NCI-H460 (cell line): ENCODE measurements at places on chromosomes 12 and 14.

DNA sequence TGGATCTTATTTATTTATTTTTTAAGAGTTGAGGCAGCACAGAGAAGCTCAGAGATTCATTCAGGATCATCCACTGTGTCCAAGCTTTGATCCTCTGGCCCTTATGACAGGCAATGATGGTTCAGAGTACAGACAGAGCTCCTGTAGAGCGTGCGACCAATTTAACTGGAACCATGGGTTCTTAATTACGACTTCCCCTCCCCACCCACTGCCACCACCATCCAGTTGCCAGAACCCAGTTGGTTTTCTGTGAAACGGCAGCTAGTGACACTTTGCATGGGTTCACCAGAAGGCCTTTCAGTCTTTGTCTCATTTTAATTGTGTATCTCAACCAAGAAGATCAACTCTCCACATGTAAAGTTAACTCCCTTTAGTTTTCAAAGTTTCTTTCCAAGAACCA, 478.2 kb downstream of the ZFP36L1 start:
- no peak for DNase-seq

- DNase-seq, result no peak
Observed at GRCh38 chr12:22600181-22600580, 24.8 kb upstream of the ETNK1 start.

DNA sequence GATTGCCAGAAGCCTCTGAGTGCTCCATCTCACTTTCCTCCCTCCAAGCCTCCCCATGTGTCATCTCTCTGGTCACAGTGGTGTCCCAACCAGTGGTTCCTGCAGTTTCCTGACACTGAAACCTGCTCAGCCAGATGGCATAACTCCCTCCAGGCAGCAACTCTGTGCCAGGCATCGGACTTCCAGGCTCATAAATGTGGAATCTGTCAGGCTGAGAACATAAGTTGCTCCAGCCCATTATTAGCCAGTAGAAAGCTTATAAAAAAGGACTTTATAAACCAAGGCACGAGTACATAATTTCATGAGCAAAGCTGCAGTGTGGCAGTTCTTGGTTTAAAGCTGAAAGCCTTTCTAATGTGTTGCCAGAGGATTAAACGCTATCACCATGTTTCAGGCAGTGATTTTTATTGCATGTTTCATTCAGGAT, 194.3 kb downstream of the DACT1 start:
- DNase-seq, result no peak

DNA sequence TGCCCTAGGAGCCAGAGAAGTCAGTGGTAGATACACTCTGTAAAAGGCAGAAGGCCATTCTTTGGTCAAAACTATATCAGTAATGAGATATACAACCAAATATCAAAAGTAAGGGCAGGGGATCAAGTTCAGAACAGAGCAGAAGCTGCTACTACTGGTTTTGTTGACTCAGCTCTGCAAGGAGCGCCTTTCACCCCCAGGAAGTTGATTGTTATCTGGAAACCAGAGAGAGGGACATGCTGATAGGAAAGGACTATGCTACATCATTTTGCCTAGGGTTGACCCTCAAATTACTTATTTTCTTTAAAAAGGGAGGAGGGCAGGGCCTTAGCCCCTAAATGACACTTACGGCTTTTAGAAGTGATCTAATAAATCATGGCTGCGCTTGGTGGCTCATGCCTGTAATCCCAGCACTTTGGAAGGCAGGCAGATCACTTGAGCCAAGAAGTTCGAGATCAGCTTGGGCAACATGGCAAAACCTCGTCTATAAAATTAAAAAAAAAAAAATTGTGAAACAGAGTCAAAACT, 194.0 kb downstream of the KLHL28 start:
- no peak for DNase-seq

- no peak for DNase-seq
Observed at GRCh38 chr14:76376878-76377734, 1.2 kb downstream of the ESRRB start.

DNA sequence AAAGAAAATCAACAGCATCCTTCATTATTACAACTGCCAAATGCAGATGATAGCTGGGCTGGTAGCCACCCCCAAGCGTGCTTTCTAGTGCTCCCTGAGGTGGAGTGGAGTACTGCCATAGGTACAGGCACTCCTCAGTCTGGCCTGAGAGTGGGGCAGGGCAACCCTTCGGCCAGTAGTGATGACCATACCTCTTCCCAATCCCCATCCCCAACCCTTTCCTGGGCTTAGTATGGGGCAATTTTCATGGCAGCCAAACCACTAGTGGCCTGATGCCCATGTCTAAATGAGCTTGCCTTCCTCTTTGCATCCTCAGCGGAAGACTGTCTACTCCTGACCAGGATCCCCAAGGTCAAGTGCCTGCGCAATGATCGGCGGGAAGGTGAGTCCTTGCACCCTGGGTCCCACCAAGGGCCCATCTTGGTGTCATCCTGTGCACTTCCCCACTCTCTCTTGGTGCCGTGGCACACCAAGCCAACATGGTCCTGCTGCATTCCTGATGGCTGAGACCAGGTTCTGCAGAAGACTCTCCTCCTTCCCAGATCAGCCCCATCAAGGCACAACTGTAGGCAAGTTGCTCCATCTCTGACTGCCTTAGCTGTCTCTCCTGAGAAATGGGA, 65.8 kb downstream of the GALNT16 start:
- no peak for DNase-seq
